ENCODE measurements at places on chromosomes 13 and 19.
A peak's percentile ranks its signal among the peaks of the same experiment; 100 is the strongest.

GRCh38 chr19:1011831-1012333, 9.0 kb downstream of the TMEM259 start:
- no peak for DNase-seq

GRCh38 chr13:90205911-90206310, 1141.6 kb upstream of the MIR17HG start:
- DNase-seq = no peak

DNA sequence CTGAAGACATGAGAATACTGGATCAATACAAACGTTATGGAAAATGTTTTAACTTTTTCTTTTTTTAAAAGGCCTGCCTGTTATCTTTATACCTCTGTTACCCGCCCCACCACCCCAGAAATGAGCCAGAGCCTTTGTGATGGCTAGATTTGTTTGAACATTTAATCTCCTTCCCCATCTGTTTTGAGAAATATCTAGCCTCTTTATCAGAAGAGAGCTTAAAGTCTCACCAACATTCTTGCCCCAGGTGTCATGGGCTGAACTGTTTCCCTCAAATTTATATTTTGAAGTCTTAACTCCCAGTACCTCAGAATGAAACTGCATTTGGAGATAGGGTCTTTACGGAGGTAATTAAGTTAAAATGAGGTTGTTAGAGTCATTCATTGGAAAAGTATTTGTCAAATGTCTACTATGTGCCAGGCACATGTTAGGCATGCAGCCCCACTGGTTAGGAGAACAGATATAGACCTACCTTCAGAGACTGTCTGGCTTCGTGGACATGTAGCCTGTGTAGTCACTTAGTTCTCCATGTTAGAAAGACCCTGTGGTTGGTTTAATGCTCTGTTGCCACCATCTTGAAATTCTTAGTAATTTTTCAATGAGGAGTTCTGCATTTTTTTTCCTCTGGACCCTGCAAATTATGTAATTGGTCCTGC, 6.3 kb upstream of the RB1 start:
- no peak for DNase-seq

- no peak for DNase-seq
Measured at GRCh38 chr13:108435393-108436149, 166.1 kb downstream of the TNFSF13B start.

DNA sequence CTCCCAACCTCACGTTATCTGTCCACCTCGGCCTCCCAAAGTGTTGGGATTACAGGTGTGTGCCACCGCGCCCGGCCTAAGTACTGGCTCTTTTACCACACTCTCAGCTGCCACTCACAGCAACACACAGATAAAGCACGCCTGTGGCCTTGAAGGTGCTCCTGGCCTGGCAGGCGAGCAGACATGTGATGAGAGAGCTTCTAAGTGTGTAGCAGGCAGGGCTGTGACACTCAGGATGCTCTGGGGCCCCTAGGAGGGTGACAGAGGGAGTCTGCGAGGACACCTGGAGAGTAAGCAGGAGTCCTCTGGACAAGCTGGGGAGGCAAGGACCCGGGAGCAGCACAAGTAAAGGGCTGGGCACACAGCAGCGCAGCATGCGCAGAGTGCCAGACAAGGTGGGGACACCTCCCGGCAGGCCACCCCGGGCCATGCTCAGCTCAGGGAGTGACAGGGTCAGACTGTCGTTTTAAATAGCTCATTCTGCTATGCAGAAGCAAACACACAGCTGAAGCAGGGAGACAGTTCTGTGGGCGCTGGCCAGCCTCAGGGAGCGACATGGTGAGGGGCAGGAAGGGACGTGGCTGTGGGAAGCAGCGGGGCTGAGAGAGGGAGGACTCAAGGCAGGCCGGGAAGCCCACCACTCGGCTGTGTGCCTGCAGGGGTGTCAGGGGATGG, 26.5 kb downstream of the MED26 start:
- DNase-seq = no peak

DNA sequence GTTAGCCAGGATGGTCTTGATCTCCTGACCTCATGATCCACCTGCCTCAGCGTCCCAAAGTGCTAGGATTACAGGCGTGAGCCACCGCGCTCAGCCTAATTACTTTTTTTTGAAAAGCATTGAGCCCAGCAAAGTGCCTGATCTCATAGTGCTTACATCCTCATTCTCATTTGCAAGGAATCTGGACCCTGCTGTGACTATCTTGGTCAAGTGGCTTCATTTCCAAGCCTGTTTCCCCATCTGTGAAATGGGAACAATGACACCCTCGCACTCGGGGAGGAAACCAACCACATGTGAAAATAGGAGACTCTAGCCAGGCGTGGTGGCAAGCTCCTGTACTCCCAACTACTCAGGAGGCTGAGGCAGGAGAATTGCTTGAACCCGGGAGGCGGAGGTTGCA, 1.6 kb upstream of the PLEKHA4 start:
- DNase-seq = no peak

- DNase-seq = no peak
Measured at GRCh38 chr19:3585301-3586126, at the start of gene GIPC3. Gene GIPC3 (plus strand): TSS chr19:3585478. CDS start chr19:3585598, 120 bp downstream.

GRCh38 chr19:54573330-54573872, at the start of gene LILRA2:
Gene LILRA2 (plus strand): TSS chr19:54573790. CDS start chr19:54573879, 89 bp downstream.
- DNase-seq = no peak

GRCh38 chr19:28655054-28655453, 557.9 kb downstream of the UQCRFS1 start:
- DNase-seq = no peak

DNA sequence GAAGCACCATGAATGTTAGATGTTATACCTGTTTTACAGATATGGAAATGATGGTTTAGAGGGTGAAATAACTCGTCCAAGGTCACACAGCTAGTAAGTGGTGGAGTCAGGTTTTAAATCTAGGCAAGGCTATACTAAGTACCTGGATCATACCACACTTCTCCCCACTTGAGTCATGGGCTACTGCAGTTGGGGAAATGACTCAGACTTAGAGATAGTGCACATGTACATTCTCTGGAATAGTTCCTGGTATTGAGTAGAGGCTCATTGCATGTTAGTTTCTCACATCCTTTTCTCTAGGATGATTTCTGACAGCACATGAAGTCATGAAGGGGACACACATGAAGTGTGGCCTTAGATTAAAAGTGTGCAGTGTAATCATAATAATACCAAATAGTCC, 76.2 kb upstream of the TNFSF11 start:
- no peak for DNase-seq

GRCh38 chr13:51343475-51343874, 4.0 kb downstream of the SERPINE3 start:
- DNase-seq = no peak

DNA sequence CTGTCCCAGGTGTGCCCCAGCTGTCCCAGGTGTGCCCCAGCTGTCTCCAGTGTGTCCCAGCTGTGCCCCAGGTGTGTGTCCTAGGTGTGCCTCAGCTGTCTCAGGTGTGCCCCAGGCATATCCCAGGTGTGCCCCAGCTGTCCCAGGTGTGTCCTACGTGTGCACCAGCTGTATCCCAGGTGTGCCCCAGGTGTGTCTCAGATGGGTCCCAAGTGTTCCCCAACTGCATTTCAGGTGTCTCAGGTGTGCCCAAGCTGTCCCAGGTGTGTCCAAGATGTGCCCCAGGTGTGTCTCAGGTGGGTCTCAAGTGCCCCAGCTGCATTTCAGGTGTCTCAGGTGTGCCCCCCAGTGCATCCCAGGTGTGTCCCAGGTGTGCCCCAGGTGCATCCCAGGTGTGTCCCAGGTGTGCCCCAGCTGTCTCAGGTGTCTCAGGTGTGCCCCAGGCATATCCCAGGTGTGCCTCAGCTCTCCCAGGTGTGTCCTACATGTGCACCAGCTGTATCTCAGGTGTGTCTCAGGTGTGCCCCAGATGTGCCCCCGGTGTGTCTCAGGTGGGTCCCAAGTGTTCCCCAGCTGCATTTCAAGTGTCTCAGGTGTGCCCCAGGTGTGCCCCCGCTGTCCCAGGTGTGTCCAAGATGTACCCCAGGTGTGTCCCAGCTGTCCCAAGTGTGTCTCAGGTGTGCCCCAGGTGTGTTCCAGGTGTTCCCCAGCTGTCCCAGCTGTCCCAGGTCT, 1.3 kb upstream of the GRK1 start:
- peak; percentile 29 for DNase-seq

DNA sequence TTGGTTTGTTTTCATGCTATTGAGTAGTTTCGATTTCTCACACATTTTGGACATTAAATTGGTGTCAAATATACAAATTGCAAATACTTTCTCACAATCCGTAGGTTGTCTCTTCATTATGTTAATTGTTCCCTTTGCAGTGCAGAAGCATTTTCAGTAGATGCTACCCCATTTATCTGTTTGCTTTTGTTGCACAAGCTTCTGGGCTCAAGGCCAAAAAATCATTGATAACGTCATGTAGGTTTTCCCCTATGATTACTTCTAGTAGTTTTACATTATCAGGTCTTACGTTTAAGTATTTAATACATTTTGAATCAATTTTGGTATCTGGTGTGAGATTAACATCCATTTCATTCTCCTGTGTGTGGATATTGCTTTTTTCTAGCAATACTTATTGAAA, 14.0 kb upstream of the ZNF347 start:
- no peak for DNase-seq

DNA sequence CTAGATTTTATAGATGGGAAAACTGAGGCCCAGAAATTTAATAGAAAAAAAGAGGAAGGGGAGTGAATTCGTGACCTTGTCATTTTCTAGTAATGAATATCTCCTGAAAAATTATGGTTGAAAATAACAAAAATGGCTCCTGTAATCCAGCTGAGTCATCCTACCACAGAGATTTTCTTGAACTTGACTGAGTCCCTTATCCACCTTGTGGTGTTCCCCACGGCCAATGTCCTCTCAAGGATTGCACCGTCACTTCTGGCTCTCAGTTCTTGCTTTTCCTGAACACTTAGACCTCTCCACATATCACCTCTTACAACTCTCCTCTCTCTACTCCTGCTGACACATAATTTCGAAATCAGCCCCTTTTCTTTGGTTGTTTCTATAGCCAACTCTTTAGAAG, 1.2 kb upstream of the KATNAL1 start:
- DNase-seq = no peak

- no peak for DNase-seq
Measured at GRCh38 chr19:10286803-10287737, at the start of gene ICAM4. Gene ICAM4 (plus strand): TSS chr19:10286955. CDS start chr19:10287013, 58 bp downstream.

GRCh38 chr19:16089010-16089846, 12.9 kb downstream of the TPM4 start:
- no peak for DNase-seq

DNA sequence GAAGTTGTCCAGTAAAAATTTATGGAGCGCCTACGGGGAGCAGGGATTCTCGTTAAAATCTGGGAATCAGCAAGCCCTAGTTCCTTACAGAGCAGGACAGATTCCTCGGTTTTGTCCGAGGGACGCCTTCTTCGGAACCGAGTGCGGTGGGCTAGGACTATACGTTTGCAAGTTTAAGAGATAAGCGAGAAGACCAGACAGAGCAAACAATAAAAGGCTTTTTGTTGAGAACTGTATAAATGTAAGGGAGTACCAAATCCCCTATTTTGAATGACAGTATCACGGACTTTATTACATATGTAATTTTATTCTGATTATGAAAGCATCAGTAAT, 971 bp upstream of the ANKRD10 start:
- DNase-seq = no peak

DNA sequence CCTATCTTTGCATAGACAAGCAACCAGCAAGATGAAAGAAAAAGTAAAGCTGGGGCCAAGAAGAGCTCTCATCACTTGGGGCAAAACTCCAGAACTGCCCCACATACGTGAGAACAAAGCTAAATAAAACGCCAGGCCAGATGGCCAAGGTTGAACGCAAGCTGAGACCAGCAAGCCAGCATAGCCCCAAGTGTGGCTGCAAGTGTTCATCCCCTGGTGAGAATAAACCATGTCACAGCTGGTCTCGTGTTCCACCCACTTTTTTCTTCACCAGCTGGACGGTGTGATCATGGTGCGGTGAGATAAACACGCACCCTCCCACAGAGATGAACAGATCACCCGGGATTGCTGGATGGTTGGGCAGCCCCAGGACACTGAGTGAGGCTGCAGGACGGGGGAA, 109.6 kb upstream of the CACNA1A start:
- DNase-seq = no peak

- no peak for DNase-seq
Measured at GRCh38 chr13:72508392-72508791, 219.0 kb downstream of the MZT1 start.

DNA sequence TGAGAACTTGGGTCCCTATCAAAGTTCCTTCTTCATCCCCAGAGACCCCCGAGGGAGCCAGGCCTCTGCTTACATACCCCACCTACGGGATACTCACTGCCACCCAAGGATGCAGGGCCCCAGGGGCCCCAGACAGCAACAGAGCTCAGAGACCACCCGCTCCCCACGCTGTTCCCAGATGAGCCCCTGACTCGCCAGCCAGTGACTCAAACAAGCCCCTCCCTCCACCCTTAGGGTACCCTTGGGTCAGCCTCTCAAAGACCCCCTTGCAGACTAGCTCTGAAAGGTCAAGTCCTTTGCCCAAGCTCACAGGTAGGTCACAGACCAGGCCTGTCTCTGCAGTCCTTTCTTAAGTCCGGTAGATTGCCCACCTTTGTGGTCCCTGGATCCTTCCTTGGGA, 45.7 kb downstream of the CD320 start:
- DNase-seq = no peak

- no peak for DNase-seq
Measured at GRCh38 chr13:93304868-93305613, 78.4 kb downstream of the GPC6 start.

- DNase-seq = no peak
Measured at GRCh38 chr13:26186995-26187394, 35.1 kb downstream of the RNF6 start.

DNA sequence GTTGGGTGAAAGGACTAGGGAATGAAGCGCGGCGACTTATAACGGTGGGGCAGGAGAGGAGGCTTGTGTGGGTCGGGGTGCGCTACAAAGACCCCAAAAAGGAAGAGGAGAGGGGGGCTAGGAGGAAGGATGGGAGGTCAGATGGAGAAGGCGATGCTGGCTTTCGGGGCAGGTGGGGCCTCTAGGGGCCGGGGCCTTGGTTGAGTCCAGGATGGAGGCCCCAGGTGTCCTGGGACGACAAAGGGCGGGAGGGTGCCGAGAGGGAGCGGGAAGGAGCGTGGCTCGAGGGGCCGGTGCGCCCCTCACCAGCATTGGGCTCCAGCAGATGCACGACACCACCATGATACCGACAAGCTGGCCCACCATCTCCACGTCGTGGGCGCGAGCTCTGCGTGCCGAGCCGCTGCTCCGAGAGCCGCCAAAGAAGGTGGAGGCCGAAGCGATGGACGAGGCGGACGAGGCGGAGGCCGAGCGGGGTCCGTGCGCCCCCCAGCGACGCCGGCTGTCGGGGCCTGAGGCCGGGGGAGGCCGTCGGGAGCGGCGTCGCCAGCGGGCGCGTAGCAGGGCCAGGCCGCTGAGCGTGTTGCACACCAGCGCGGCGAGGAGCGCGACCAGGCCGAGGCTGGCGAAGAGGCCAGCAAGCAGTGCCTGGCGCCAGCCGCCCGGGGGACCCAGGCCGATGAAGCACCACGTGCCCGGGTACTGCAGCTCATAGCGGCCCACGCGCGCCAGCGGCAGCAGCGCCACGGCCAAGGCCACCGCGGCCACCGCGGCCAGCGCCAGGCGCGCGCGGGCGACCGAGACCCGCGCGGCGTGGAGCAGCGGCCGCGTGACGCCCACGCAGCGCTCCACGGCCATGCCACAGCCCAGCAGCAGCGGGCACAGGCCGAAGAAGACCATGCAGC, 1.8 kb downstream of the PTGER1 start:
- no peak for DNase-seq
